ENCODE measurements at places on chromosomes 1 and 21. TPM values are rescaled to one million over a fixed set of nuclear protein-coding genes. Genes with fewer than 3 reads are reported as not detected.

FAM78B gene
- not detected for total RNA-seq

DNA sequence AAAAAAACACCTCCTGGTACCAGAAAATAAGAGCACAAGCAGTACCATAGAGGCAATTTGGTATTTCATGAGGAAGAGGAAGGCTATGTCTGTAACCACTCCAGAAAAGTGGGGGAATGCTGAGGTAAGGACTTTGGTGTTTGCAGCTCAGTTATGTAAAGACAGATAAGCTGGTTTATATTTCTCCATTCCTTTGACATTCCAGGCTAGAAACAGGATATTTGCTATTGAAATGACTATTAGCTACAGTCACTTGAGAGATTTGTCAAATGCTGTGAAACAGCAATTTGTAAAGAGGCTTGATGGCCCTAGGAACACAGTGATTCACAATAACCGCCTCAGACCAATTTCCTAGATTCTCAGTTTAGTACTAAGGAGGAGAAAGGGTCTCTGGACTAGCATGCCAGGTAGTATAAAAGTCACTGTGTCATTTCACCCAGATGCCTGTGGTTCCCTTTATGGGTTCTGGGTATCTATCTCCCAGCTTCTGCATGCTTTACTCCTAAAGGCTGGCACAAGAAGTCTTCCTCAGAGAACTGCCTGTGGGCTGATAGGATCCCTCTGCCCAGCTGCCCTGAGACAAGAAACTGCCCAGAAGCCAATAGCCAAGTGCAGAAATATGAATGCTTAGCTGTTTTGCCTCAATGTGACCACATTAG is 80.5 kb downstream of the VCAM1 start:
- no peak overlapping the region for H3K4me3 ChIP-seq
- no peak for DNase-seq
- no peaks in the 10 kb centered on the region for H3K27me3 ChIP-seq
- H3K4me1 ChIP-seq: peaks cover 16% of the 10 kb centered on the region
- no peaks in the 10 kb centered on the region for H3K36me3 ChIP-seq
- peak overlapping the region; percentile 33 for H3K27ac ChIP-seq

GRCh38 chr1:157641177-157641576 is 43.3 kb upstream of the FCRL4 start:
- no peak for DNase-seq
- H3K4me1 ChIP-seq: no peaks in the 10 kb centered on the region
- H3K36me3 ChIP-seq: no peaks in the 10 kb centered on the region
- H3K27me3 ChIP-seq: no peaks in the 10 kb centered on the region

- H3K4me3 ChIP-seq: no peak overlapping the region
- H3K27ac ChIP-seq: no peak overlapping the region
- no peaks in the 10 kb centered on the region for H3K27me3 ChIP-seq
- no peaks in the 10 kb centered on the region for H3K4me1 ChIP-seq
These were observed 95.4 kb upstream of the CLDN14 start for GRCh38 chr21:36575306-36575705.

GRCh38 chr21:35236090-35236489 is 187.0 kb upstream of the RUNX1 start:
- no peak overlapping the region for H3K4me3 ChIP-seq
- no peaks in the 10 kb centered on the region for H3K36me3 ChIP-seq
- H3K27me3 ChIP-seq: no peaks in the 10 kb centered on the region
- DNase-seq: no peak

- no peaks in the 10 kb centered on the region for H3K27me3 ChIP-seq
- no peak overlapping the region for H3K27ac ChIP-seq
- DNase-seq: peak; percentile 64
- H3K4me1 ChIP-seq: peaks cover 11% of the 10 kb centered on the region
- H3K36me3 ChIP-seq: no peaks in the 10 kb centered on the region
These were observed 73.9 kb downstream of the RAP1GAP start for GRCh38 chr1:21594935-21595897.

DNA sequence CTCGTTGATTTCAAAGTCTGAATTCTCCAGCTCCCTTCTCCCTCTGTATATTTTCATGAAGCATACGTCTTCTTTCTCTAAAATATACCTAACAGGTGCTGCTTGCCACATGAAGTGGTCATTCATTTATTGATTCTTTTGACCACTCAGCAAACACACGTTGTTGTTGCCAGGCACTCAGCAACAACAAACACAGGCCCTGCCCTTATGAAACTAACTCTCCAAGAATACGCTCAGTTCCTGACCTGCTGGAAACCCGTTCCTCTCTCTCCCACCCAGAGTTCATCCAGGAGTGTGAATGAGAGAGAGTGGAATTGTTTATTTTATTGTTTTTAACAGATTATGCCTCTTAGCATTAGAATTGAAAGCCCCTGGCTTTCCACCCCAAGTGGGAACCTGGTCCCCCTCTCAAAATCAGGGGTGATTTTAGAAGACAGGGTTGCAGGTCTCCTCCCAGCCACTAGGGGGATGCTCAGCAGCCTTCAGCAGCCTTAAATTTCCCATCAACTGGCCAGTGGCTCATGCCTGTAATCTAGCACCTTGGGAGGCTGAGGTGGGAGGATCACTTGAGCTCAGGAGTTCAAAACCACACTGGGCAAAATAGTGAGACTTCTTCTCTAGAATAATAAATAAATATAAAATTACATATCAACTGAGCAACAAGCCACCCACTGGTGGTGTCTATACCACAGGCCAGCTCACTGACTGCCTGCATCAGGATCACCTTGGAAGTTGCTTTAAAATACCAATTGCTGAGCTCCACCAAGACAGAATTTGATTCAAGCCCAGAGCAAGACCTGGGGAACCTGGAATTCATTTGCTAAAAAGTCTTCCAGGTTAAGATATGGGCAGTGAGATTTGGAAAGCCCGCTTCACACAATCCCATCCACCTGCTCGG is 181.0 kb upstream of the KLHDC7A start:
- H3K27me3 ChIP-seq: peaks cover 34% of the 10 kb centered on the region
- DNase-seq: no peak
- no peak overlapping the region for H3K27ac ChIP-seq
- no peaks in the 10 kb centered on the region for H3K4me1 ChIP-seq
- H3K4me3 ChIP-seq: no peak overlapping the region

- DNase-seq: no peak
- peak overlapping the region; percentile 36 for H3K4me3 ChIP-seq
- no peak overlapping the region for H3K27ac ChIP-seq
- peaks cover 37% of the 10 kb centered on the region for H3K27me3 ChIP-seq
These were observed 507 bp downstream of the GLIS1 start for GRCh38 chr1:53738205-53739108.

CATSPERE gene
- 1.2 TPM for total RNA-seq

- no peak overlapping the region for H3K4me3 ChIP-seq
- H3K4me1 ChIP-seq: no peaks in the 10 kb centered on the region
- H3K27ac ChIP-seq: no peak overlapping the region
- H3K36me3 ChIP-seq: no peaks in the 10 kb centered on the region
- no peak for DNase-seq
These were observed 63.7 kb downstream of the CLDN17 start for GRCh38 chr21:30102871-30103270.

DNA sequence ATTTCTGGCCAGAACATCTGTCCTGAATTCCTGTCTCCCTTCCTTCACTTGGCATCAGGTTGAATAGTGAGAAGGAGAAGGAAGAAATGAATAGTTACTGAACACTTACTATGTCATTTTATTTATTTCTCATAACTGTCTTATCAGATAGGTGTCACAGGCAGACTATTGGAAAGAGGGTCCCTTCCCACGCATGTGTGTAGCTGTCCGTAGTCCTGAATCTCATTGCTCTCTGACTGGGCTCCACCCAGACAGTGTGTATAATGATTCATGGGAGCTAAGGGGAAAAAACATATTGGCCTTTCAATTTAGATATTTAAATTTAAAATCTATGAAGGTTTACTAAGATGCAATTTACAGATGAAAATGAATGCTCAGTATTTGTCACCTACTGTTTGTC is 86.1 kb downstream of the OMA1 start:
- H3K4me3 ChIP-seq: no peak overlapping the region
- H3K27ac ChIP-seq: no peak overlapping the region
- H3K4me1 ChIP-seq: no peaks in the 10 kb centered on the region
- no peak for DNase-seq
- no peaks in the 10 kb centered on the region for H3K36me3 ChIP-seq
- no peaks in the 10 kb centered on the region for H3K27me3 ChIP-seq

HJV gene
- total RNA-seq: not detected

RPTN gene
- total RNA-seq: not detected

- H3K36me3 ChIP-seq: no peaks in the 10 kb centered on the region
- no peak overlapping the region for H3K4me3 ChIP-seq
- H3K4me1 ChIP-seq: peaks cover 4% of the 10 kb centered on the region
- no peak overlapping the region for H3K27ac ChIP-seq
- H3K27me3 ChIP-seq: no peaks in the 10 kb centered on the region
These were observed 83.9 kb downstream of the ST6GALNAC5 start for GRCh38 chr1:76951153-76951552.

GRCh38 chr21:41961753-41962152 is 7.9 kb upstream of the C2CD2 start:
- no peaks in the 10 kb centered on the region for H3K27me3 ChIP-seq
- no peak overlapping the region for H3K27ac ChIP-seq
- H3K4me3 ChIP-seq: no peak overlapping the region
- DNase-seq: no peak

ZFP69B gene
- total RNA-seq: 3.7 TPM

COL6A1 gene
- 43.1 TPM for total RNA-seq

APOBEC4 gene
- not detected for total RNA-seq

FAAH gene
- 23.8 TPM for total RNA-seq

DNA sequence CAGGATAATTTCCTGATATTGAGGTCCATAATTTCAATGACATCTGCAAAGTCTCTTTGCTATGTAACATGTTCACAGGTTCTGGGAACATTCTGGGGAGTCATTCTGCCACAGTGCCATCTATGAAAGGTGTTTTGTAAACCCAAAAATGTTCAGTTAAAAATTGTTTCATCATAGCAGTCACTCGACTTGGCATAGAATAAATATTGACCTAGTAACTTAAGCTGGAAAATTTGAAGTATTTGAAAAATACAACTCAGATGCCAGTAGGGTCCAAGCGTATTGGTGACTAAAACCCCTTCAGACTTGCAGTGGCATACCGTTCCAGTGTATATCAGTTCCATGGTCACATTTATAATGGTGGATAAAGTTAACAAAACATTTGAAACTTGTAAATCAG is 6.8 kb downstream of the DESI2 start:
- peaks cover 26% of the 10 kb centered on the region for H3K36me3 ChIP-seq
- H3K27ac ChIP-seq: no peak overlapping the region
- peaks cover 15% of the 10 kb centered on the region for H3K4me1 ChIP-seq
- no peak for DNase-seq

DNA sequence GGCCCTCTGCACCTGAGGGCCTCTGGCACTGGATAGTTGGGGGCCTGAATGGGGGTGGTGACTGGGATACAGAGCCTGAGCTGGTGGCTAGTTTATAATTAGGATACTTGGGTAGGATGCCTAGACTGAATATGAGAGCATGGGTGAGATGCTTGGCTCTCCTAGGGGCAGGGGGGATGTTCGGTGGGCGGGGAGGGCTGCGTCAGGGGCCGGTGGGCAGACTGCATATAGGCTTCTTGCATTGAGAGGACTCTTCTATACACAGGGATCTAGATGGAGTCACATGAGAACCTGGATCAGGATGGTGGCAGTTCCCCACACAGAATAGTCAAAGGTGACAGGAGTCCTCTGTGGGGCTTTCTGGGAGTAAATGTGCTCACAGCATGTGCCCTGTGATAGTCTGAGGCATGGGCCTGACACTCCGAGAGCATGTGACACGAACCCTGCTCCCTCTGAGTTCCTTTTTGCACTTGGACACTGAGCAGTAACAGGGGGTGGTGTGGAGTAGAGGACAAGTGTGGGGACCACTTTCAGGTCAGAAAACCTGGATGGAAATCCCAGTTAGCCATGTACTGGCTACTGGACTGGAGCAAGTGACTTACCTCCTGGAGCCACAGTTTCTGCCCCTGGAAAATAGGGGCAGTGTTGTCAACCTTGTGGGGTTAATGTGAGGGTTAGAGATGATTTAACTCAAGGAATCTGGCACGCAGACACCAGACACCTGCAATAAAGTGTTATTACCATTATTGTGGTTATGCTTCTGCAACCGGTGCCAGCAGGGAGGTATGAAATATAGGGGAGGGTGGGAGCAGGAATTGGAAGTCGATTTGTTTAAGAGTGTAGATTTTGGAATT is 2.2 kb downstream of the MAP7D1 start:
- no peaks in the 10 kb centered on the region for H3K36me3 ChIP-seq
- H3K4me3 ChIP-seq: peak overlapping the region; percentile 99
- DNase-seq: no peak
- peaks cover 59% of the 10 kb centered on the region for H3K4me1 ChIP-seq
- no peaks in the 10 kb centered on the region for H3K27me3 ChIP-seq

CD1D gene
- total RNA-seq: not detected

GRCh38 chr1:21447311-21447710 is 7.4 kb downstream of the NBPF3 start:
- no peaks in the 10 kb centered on the region for H3K36me3 ChIP-seq
- no peaks in the 10 kb centered on the region for H3K27me3 ChIP-seq
- DNase-seq: no peak
- H3K4me3 ChIP-seq: no peak overlapping the region

- peak overlapping the region; percentile 97 for H3K27ac ChIP-seq
- peak overlapping the region; percentile 65 for H3K4me3 ChIP-seq
- peak; percentile 18 for DNase-seq
- H3K27me3 ChIP-seq: no peaks in the 10 kb centered on the region
- peaks cover 41% of the 10 kb centered on the region for H3K4me1 ChIP-seq
- H3K36me3 ChIP-seq: no peaks in the 10 kb centered on the region
These were observed 104.1 kb upstream of the HNRNPU start for GRCh38 chr1:244968471-244968871.

- no peak for DNase-seq
- no peaks in the 10 kb centered on the region for H3K36me3 ChIP-seq
- H3K27ac ChIP-seq: no peak overlapping the region
- no peak overlapping the region for H3K4me3 ChIP-seq
These were observed 124.1 kb upstream of the AJAP1 start for GRCh38 chr1:4530166-4530785.

DNA sequence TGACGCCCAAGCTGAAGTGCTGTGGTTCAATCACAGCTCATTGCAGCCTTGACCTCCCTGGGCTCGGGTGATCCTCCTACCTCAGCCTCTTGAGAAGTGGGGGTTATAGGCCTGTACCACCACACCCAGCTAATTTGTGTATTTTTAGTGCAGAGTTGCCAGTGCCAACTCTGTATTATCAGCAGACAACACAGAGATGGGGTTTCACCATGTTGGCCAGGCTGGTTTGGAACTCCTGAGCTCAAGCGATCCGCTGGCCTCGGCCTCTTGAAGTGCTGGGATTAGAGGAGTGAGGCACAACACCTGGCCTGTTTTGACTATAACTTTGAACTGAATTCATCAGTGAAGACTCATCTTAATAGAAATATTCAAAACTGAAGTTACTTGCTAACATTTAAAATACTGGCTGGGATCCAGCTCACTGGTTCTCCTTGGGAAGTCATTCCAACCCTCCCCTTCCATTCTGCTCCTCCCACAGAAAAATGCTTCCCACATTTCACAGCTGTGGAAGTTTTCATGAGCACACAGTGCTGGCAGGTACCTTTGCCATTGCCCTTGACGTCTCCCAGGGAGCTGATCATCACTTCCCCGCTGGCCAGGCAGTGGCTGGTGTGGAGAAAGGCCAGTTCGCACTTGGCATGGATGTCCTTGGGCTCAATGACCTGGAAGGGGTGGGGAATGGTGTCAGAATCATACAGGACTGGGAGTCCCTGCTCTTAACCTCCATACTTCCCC is 4.7 kb downstream of the SELENBP1 start:
- H3K27me3 ChIP-seq: no peaks in the 10 kb centered on the region
- H3K36me3 ChIP-seq: no peaks in the 10 kb centered on the region
- no peaks in the 10 kb centered on the region for H3K4me1 ChIP-seq
- H3K27ac ChIP-seq: no peak overlapping the region
- DNase-seq: no peak

GRCh38 chr1:22292011-22292788 is 149.3 kb upstream of the WNT4 start:
- peaks cover 20% of the 10 kb centered on the region for H3K4me1 ChIP-seq
- no peak for DNase-seq
- H3K36me3 ChIP-seq: no peaks in the 10 kb centered on the region
- no peak overlapping the region for H3K27ac ChIP-seq
- no peaks in the 10 kb centered on the region for H3K27me3 ChIP-seq
- H3K4me3 ChIP-seq: no peak overlapping the region
